ENCODE measurements at places on chromosomes 2 and 18.

- no peak for DNase-seq
These were observed 1.2 kb downstream of the PER2 start for GRCh38 chr2:238286987-238287736.

DNA sequence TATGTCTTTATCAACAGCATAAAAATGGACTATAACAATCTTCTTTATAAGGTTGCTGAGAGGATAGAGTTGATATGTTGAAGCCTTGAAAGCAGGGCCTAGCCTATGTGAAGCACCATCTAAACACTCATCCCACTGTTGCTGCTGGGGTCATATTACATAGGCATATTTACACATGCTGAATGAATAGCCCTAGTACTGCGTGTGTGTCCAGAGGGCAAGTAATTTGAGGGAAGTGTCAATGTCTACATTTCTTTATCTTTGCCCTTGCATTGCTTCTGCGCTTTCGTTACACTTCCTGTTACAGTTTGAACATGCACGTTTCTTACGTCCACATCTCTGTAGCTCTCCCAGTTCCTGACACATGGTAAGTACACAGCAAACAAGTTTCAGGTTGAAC lies 280.3 kb upstream of the ATP5MC3 start:
- DNase-seq = no peak

DNA sequence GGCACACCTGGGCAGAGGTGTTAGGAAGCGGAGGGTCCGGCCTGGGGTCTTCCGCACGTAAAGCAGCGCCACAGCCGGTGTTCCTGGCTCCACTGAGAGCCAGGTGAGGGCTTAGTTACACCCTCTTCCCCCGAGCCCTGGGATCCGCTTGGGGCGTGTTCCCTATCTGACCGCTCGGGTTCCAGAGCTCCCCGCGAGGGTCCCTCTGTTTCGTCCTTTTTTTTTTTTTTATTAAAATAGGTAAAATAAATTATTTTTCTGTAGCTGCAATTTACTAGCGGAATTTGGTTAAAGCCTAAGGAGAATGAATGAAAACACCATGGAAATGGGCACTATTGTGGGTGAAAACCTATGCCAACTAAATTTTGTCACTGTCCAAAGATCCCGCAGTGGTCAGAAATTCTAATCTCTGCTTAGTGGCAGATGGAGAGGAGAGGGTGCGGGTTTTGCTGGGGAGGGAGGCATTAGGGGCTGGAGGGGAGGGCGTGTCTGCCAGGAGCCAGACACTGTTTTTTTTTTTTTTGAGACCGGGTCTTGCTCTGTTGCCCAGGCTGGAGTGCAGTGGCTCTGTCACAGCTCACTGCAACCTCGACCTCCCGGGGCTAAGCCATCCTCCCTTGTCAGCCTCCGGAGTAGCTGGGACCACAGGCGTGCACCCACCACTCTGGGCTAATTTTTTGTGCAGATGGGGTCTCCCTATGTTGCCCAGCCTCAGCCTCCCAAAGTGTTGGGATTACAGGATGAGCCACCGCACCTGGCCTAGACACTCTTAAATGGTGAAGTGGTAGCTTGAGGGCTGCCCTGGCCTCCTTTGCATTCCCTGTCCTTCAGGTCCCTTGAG lies 834 bp downstream of the PDCL3 start:
- no peak for DNase-seq

DNA sequence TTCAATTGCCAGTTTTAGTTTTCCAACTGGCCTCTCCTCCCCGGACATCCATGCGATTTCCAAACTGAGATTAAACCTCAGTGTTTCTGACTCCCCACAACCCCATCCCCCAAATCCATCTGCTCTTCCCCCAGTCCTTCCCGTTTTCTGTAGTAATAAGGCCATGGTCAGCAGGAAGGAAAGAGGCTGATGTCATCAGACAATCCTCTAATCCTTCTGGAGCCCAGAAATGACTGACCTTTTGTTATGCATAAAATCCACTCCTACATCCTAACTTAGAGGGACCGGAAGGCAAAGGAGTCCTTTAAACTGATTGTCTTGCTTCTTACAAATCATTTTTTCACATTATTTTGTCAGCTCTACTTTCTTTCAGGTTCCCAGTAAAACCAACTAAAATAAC lies 155.8 kb downstream of the INO80D start:
- DNase-seq = no peak

DNA sequence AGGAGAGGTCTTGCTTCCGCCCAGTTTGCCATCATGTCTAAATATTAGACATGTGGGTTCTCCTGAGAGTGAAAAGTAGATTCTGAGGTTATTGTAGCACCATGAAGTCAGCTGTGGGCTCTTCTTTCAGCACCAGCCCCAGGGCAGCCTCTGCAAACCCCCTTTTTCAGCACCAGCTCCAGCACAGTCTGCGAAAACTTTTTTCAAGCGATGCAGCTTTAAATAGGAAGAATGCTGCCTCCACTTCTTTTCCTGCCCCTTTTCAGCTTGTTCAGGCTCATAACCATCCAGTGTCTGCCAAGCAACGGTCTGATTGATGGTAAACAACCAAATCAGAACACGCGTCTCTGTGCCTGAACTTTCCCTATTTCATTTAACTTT lies at the start of gene COL5A2:
Gene COL5A2 (minus strand): TSS at position 192 of the 381 bp plus-strand sequence. CDS start 157 bp downstream, at position 35.
- no peak for DNase-seq

DNA sequence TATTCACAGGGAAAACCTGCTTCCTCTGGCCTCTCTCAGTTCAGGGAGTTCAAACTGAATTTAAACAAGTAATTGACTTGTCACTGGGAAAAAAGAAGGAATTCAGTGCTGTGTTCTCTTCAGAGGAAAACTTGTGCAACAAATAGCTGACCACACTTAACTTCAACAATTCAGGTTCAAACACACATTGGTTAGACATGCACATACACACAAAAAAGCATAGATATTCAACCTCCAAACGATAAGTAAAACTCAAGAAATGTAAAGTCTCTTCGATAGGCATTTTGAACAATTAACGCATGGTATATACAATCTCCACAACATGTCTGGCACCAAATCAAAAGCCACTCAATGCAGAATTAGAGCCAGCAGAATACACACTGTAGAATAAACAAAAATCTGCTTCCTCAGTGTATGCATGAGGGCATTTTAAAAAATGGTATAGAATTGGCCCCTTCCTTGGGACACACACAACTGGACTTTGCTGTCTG lies 269.0 kb downstream of the TCF4 start:
- no peak for DNase-seq

- DNase-seq = no peak
These were observed 184.0 kb downstream of the RIT2 start for GRCh38 chr18:42931491-42931890.

DNA sequence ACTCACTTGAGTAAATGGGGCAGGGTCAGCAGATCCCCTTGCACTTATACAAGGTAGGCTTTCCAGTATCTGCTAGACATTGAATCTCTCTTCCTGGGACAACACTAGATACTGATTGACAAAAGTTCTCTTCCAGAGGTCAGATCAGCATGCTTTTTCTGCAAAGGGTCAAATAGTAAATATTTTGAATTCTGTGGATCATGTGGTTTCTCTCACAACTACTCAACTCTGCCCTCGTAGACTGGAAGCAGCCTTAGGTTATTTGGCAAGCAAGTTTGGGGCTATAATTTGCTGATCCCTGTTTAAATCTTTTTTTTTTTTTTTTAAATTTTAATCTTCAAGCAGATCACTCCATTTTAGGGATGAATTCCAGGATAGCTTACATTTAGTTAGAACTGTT lies 17.4 kb upstream of the NABP1 start:
- DNase-seq = no peak

All from CD4-positive, alpha-beta T cell treated with Interleukin-17A for 4 hours (primary cell).